Activated CD4-positive, alpha-beta T cell treated with anti-CD3 and anti-CD28 coated beads for 1 hour (primary cell): ENCODE measurements at places on chromosomes 2 and 18.

DNA sequence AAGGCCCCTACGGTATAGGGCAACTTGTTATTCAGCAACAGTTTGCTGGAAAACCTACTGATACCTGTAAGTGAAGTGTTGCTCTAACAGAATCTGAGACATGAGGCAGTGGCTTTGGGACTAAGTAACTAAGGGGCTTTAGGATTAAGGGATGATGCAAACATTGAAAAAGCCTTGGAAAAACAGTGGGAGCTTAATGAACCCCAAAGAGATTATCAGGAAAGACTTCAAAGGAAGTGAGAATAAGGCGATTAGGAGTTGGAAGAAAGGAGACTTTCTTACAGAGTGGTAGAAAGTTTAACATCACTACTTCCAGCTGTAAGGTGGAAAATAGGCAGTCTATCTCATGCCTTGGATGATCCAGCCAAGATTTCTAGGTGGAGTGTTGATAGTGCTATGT lies 158.2 kb upstream of the TRIB2 start:
- DNase-seq, result no peak

GRCh38 chr2:219638217-219638947 lies 11.0 kb downstream of the SLC4A3 start:
- DNase-seq, result no peak

- no peak for DNase-seq
Observed at GRCh38 chr2:41937921-41938708, 109.7 kb upstream of the PKDCC start.

GRCh38 chr18:13889671-13890070 lies 25.7 kb downstream of the MC2R start:
- no peak for DNase-seq

DNA sequence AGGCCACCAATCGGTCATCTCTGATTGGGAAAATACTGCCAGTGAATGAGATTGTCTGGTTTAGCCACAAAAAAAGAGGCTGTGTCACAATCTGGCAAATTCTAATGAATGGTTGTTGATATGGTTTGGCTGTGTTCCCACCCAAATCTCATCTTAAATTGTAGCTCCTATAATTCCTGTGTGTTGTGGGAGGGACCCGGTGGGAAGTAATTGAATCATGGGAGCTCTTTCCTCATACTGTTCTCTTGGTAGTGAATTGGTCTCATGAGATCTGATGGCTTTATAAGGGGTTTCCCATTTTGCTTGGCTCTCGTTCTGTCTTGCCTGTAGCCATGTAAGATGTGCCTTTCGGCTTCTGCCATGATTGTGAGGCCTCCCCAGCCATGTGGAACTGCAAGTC lies 838.3 kb downstream of the SLC4A3 start:
- DNase-seq, result no peak

DNA sequence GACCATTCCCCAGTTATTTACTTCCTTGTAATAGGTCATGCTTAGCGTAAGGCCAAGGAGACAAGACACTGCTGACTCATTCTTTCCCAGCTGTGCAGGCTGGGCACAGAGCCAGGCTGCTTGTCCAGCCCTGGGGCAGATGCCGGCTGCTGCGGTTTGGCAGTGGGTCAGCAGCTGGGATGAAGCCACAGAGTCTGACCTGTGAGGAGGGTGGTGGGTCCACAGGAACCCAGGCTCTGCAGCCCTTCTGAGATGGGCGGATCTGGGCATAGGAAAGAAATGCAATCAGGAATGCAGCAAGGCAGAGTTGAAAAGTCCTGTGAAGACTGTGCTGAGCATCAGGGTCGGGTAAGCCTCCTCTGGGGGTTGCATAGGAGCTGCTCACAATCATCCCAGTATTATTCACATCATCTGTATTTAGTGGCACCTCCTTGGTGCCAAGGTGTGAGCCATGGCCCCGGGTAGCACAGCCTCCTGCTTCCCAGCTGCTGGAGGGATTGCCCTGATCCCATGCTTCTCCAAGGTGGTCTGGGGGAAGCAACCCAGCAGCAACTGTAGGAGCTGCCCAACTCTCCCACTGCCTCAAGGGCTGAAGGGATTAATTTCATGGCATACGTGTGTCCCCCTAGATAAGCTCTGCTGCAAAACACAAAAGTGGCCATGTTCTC lies 139.0 kb downstream of the DDX1 start:
- DNase-seq, result no peak

DNA sequence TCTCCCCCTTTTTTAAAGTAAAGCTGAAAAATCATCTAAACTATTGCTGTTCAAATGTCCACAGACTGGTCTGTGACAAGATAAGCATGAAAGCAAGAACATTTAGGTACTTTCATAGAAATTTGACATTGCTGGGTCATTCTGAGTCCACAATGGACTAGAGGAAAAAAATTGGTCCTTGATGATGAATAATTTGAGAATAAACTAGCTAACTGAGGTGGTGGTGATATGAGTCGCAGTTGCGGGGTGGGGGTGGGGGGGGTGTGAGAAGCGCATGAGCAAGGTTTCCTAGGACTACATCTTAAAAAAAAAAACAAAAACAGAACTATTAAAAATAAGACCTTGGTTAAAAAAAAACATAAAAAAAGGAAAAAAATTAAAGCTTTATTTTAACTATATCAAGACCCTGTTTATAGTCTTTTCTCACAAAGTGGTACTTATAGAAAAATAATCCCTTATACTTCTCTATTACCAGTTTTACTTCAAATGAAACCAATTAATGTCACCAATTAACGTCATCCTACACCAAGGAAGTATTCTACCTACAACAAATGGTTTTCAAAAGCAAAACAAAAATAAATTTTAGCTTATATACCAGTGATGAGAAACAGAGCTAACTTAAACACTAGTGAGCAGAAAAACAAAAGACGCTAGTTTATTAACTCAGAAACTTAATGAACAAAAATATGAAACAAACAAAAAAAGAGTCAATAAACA lies 88.1 kb downstream of the ASXL2 start:
- no peak for DNase-seq

DNA sequence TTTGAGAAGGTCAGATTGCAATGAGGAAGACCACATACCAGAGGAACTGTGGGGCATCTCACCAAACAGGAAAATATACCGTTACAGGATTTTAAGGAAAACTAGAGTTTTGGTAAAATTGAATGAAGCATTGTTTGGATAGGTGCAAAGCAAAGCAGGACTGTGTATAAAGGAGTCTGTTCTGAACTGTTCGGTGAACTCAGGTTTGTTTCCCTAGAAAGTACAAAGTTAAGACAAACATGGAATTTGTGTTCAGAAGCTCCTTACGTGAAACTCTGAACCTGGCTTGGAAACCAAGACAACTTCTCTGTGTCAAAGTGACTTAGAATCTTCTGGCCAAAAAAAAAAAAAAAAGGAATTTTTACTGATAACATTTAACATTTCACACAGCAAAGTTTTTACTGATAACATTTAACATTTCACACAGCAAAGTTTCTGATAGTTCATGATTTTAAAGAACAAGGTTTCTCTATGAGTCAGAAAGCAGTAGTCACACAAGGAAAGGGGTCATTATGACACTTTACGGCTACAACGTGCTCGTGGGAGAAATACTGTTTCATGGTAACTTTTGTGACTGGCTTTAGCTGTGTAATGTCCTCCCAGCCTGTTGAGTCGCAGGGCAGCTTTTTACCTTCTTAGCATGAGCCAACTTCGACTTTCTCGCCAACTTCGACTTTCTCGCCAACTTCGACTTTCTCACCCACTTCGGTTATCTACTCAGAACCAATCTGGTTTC lies 21.2 kb upstream of the TET3 start:
- DNase-seq, result no peak

DNA sequence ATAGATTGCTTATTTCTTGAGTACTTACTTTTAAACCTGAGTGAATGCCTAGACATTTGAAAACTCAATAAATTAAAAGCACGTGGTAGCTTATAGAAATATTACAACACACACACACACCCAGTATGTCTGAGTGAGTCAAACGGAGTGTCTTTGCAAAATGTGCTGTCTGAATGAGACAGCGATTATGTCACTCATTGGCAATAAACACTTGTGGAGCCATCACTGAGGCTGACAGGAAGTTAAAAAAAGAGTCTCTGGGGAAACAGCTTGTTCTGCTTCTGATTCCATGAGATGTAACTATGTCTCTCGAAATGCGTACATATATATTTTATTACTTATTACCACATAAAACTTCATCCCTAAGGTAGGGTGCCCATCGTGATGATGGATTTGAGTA lies 22.3 kb upstream of the VPS4B start:
- DNase-seq, result no peak

GRCh38 chr2:222708274-222708710 lies 36.8 kb downstream of the MOGAT1 start:
- peak; percentile 57 for DNase-seq

DNA sequence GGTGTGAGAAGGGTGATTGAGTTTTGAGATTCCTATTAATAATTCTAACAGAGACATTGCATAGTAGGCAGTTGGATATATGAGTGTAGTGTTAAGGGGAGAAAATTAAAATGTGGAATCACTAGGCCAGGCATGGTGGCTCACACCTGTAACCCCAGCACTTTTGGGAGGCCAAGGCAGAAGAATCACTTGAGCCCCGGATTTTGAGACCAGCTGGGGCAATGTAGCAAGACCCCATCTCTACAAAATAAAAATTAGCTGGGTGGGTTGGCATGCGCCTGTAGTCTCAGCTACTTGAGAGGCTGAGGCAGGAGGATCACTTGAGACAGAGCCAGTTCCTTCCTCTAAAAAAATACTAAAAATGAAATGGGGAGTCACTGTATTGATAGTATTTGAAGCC lies 150.6 kb downstream of the MCFD2 start:
- DNase-seq, result no peak
